ENCODE measurements at places on chromosomes 4 and X.

- DNase-seq = no peak
Observed at GRCh38 chr4:98509721-98510120, 148.7 kb downstream of the TSPAN5 start.

DNA sequence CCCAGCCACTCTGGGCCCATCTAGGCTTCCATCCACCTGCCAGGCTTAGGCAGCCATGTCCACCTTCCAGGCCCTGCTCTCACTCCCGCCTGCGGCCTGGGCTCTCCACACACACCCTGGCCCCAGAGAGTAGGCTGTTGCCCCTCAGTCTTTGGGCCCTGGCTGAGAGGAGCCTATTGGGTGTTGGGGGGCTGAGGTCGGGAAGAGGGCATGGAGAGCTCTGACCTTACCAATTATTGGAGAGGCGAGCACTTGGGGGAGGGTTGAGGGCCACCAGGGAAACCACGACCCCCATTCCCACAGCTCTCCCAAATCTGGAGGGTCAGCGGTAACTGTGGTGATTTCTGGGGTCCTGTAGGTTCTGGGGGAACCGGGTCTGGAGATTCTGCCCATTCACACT is 38.2 kb downstream of the HTRA3 start:
- DNase-seq = no peak

DNA sequence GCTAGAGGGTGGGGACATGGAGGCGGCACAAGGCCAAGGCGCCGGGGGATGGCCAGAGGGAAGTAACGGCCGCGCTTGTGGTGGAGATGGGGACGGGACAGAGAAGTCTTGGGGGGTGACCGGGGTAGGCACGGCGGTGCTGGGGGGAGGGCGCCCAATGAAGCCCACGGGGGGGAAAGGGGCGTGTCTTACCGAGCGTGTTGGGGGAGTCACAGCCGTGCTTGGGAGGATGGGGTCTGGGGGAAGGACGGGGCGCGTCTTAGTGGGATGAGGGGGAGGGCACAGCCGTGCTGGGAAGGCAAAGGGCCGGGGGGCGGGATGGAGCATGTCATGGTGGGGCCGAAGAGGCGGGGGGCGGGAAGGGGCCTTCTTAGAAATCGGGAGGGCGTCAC is 952 bp downstream of the ARSD start:
- no peak for DNase-seq

DNA sequence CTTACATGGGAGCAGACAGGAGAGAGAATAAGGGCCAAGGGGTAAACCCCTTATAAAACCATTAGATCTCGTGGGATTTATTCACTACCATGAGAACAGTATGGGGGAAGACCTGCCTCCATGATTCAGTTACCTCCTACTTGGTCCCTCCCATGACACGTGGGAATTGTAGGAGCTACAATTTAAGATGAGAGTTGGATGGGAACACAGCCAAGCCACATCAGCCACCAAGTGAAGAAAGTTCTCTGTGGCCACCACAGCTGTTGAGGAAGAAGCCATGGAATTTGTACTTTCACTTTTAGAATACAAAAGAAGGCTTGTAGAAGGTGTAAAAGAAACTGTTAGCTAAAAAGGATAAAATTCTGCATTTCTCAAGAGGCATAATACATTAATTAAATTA is 67.0 kb upstream of the CXorf51A start:
- no peak for DNase-seq

- DNase-seq = no peak
Observed at GRCh38 chrX:74231625-74232024, 72.4 kb upstream of the ZCCHC13 start.

DNA sequence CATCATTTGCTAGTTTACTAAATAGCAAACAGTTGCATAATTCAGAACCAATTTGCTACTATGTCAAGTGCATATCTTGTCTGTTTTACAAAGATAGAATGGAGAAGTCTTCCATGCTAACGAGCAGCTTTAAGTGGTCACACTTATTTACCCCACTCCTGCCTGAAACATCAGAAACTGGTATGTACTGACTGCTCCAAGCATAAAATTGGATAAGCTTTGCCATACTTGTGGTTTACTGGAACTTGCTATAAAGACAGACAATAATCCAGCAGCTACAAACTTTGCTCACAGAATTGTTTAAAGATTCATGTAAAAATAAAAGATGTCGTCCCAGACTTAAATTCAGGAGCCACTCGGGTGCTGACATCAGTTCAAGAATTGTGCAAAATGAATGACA is 13.3 kb upstream of the CDKL2 start:
- no peak for DNase-seq

DNA sequence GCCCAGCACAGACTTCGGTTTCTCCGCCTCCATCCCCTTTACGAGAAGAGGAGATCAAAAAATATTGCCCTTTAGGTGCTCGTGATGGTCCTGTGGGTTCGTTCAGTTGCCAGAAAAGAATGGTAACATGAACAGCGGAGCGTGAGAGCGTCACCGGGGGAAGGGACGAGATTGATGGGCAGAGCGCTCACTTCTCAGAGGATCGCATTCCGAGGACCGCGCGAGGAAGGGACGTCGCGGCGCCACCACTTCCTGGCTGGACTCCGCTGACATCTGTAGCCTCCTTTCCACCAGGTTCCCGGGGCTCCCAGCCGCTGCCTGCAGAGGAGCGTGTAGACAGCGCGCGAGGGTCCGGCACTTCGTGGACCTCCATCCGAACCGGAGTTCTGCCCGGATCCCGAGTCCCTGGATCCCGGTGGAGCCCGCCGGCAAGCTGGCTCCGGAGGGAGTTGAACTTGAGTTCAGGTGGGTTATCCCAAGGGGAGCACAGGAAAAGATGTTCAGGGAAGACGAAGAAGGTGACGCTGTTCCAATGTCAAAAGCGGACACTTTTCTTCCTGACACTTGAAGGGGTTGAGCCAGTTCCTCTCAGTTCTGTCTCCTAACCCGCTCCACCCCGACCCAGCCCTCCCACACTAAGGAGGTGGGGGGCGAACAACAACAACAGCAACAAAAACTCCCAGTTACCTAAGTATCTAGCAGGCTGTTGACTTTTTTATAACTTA is 484 bp downstream of the GALNTL6 start:
- no peak for DNase-seq

GRCh38 chr4:95092766-95093165 is 335.0 kb downstream of the BMPR1B start:
- no peak for DNase-seq

- no peak for DNase-seq
Observed at GRCh38 chr4:133565379-133565778, 416.3 kb downstream of the PCDH10 start.

GRCh38 chr4:47526281-47526680 is 41.2 kb downstream of the ATP10D start:
- no peak for DNase-seq

- DNase-seq = no peak
Observed at GRCh38 chrX:67727576-67727975, 183.8 kb downstream of the AR start.

GRCh38 chrX:12790885-12791256 is 341 bp upstream of the PRPS2 start:
- DNase-seq = no peak

DNA sequence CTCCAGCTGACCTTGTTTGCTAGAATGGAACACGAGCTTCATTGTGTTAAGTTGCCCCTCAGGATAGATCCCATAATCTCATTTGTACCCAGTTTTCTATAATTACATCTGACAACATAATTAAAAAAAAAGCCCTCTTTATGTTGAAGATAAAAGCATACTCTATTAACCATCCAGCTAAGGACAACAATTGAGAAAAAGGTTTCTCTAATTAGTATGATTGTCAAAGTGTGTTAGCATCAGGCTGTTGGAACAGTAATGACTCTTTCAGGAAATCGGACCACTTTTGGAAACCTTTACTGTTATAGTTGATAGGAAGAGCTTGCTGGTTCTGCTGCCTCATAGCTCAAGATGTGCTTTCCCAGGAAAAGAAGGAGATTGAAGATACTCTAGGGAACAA is 172.6 kb downstream of the FHIP1A start:
- no peak for DNase-seq

DNA sequence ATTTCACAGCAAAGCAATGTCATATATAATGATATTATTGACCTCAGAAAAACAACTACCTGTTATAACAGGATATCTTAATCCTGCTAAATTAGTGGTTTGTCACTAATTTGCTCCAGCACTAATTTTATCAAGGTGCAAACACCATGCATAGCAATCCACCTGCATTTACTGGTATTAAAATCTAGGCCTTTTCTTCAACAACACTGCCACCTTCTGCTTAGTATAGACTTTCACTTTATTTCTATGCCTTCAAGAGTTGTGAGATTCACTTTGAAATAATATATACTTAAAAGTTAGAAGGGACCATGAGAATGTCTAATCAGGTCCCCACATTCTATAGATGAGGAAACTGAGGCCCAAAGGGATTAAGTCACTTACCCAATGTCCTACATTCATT is 82.1 kb upstream of the IQCM start:
- no peak for DNase-seq

GRCh38 chr4:41178372-41179370 is 35.7 kb downstream of the APBB2 start:
- DNase-seq = no peak

DNA sequence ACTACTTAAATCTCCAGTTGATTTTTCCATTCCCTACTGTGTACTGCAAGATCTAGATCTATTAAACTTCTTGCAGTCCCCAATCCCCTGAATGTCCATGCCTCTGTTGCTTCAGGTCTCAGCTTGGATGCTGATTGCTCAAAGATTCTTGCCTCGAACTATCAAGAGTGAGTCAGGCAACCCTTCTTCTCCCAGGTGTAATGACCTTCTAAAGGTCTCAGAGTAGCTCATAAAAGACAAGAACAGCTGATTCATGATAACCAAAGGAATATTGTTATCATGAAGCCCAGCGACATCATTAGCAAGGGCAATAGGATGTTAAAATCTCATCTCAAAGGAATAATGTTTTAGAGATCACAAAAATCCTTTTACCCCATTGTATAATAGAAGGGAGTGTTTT is 6.8 kb upstream of the FABP2 start:
- no peak for DNase-seq

GRCh38 chrX:115060013-115060412 is 42.6 kb upstream of the IL13RA2 start:
- no peak for DNase-seq

- no peak for DNase-seq
Observed at GRCh38 chr4:121952290-121952689, 430 bp upstream of the TRPC3 start.

DNA sequence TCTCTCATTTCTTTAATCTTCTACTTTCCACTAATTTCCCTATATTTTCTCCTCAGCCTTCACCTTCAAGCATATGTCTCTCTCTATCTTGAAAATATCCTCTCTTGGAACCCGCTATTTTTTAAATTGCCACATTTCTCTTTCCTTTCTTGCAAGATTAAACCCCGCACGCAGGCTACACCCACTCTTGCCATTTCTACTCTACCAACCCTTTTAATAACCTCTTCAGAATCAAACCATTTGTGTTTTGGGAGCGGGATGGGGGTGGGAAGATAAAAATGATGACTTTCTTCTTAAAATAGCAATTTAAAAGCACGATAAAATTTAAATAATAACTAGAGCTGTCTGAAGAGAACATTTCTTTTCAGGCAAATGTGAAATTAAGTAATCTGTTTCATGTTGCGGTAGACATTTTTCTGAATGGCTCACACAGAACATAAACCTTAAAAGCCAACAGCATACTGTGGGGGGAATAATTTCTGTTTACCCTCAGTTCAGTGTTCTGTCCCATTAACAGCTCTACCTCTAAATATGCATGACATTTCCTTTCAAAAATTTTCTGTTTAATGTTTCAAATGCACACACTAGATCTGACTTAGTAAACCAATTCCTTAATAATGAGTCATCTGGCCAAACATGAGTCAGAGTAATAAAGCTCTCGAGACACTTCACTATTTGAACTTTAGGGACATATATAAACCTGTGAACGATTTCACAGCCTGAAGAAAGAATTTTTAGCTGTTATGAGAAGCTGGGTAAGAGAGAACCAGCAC is 20.5 kb downstream of the ARSJ start:
- no peak for DNase-seq

DNA sequence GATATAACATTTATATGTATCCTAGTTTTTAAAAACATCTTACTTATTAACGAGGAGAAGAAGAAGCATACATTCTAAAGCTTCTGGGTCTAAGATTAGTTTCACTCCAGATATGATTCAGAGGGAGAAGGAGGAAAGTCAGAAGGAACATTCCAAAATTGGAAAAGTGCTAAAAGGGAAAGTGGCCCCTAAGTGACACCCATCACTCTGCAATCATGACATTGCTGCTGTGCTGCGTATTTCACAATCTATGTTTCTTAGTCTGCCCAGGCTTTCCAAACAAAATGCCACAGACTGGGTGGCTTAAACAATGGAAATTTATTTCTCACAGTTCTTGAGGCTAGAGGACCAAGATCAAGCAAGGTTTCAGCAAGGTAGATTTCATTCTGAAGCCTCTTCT is 72.5 kb upstream of the ATOH1 start:
- no peak for DNase-seq

- no peak for DNase-seq
Observed at GRCh38 chr4:148116264-148116663, 325.9 kb downstream of the NR3C2 start.

DNA sequence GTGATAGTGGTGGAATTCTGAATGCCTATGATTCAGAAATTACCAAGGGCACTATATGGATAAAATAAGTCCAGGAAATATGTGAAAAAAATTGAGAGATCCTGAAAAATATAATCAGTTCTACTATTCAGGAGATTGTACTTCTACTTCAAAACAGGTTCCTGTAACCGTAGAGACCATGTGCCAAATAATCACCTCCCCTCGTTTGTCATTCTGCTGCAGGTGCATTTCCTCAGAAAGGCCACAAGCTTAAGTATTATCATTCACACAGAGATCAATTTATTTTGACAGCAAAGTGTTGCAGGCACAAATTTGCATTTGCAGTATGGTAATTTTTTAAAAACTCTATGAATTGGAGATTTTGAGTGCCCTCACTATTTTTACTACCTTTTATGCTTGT is 1000.0 kb downstream of the CCSER1 start:
- DNase-seq = no peak

DNA sequence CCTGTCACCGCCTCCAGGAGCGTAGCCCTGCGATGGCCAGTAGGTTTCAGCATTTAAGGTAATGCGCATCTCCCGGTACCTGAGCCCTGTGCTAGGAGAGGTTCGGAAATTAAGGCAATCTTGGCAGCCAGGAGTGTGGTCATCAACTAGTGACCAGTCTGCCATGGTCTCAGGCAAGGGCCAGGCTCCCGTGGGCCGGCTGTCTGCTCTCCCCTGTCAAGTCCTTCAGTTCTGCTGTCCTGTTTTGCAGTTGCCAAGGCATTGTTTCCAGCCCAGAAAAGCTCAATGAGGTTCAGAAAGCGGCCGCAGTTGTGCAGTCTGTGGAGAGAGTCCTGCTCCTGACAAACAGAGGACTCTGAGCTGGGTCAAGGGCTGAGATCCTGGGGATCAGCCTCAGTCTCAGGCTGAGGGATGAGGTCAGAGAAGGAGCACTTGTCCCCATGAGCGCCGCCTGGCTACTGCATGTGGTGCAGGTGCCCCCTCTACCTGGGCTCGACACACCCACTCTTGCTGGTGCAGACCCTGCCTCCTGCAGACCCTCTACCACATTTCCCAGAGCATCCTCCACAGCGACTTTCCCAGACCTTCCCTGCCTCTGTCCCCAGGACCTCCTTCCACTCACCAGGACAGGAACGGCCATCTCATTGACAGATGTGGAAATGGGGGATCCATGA is 53.4 kb upstream of the PSAPL1 start:
- DNase-seq = no peak

Measured in CD4-positive, alpha-beta T cell treated with Interleukin-15 for 4 hours (primary cell).